ENCODE measurements at places on chromosomes 5 and 9.

- no peaks in the 10 kb centered on the region for H3K4me1 ChIP-seq
- no peak overlapping the region for H3K4me3 ChIP-seq
- no peaks in the 10 kb centered on the region for H3K27me3 ChIP-seq
- no peaks in the 10 kb centered on the region for H3K36me3 ChIP-seq
- no peak overlapping the region for H3K27ac ChIP-seq
Observed at GRCh38 chr9:3040761-3041160, 196.9 kb upstream of the PUM3 start.

DNA sequence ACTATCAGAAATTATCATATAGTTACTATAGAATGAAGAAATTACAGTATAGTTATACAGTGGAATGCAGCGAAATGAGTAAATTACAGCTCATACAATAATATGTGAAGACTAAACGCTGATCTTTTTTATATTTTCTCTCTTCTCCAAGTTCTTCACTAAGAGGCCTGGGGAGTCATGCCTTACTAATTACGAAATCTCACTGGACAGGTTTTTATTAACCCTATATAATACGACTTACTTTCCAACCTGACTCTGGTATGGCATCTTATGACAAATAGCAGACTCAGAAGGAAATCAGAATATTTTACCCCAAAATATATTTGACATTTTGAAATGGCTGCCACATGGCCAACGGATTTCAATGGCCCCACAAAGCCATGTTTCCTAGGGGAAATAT is 9.1 kb downstream of the CARNMT1 start:
- H3K27me3 ChIP-seq, result no peaks in the 10 kb centered on the region
- no peaks in the 10 kb centered on the region for H3K4me1 ChIP-seq
- DNase-seq, result no peak

DNA sequence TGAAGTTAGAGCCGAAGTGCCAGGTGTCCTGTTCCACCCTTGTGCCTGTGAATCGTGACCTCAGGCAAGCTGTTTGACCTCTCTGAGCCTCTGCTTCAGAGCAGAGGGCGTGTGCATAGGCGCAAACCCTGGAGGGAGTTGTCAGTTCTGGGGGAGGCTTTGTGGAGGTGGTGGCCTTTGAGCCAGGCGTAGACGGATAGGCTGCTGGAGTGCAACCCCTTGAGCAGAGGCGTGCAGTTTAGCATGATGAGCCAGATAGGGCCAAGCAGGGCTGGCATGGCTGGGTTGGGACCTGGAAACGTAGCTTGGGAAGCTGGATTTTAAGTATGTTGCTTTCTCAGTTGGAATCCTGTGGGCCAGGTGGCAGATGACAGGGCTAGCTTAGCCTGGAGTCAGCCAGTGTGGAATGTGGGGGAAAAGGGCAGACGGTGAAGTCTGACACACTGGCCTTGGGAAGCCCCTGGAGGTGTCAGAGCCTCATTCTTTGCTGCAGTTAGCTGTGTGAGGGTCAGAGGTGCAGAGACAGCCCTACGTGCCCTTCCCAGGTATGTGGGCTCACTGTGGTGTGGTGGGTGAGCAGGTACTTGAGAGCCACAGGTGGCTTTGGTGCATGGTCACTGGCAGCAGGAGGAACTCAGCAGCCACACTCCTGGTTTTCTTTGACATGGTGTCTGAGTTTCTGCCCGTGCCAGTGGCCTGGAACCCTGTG is 93.4 kb downstream of the DAB2IP start:
- no peaks in the 10 kb centered on the region for H3K36me3 ChIP-seq
- H3K4me1 ChIP-seq, result peaks cover 15% of the 10 kb centered on the region
- H3K4me3 ChIP-seq, result no peak overlapping the region
- no peaks in the 10 kb centered on the region for H3K27me3 ChIP-seq
- DNase-seq, result no peak

- no peak overlapping the region for H3K27ac ChIP-seq
- DNase-seq, result no peak
- no peaks in the 10 kb centered on the region for H3K27me3 ChIP-seq
- H3K36me3 ChIP-seq, result no peaks in the 10 kb centered on the region
- H3K4me1 ChIP-seq, result no peaks in the 10 kb centered on the region
- H3K4me3 ChIP-seq, result no peak overlapping the region
Observed at GRCh38 chr9:76552751-76553455, 93.9 kb downstream of the GCNT1 start.

DNA sequence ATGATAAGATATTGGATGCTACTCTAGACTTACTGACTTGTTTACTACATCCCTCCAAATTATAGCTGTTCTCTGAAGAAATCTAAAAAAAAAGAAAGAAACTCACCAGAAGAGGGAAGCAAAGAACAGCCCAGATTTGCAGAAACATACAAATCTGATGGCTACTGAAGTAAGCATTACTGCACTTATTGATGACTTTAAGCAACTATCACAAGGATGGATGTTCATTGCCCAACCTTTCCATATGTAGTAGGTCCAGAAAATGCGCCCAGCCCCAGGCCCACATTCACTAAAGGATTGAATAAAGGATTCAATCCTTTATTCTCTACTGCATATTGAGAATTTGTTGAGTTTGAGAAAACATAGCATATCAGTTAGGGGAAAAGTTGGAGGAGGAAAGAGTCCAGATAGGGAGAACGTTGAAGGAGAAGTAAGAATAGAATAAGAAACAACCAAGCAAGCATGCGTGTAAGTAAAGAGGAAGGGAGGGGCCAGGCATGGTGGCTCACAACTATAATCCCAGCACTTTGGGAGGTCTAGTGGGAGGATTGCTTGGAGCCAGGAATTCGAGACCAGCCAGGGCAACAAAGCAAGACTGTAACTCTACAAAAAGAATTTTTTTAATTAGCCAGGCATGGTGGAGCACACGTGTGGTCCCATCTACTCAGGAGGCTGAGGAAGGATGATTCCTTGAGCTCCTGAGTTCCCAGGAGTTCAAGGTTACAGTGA is 33.8 kb upstream of the DTWD2 start:
- no peak overlapping the region for H3K4me3 ChIP-seq
- no peak overlapping the region for H3K27ac ChIP-seq
- DNase-seq, result no peak
- H3K4me1 ChIP-seq, result no peaks in the 10 kb centered on the region

- no peaks in the 10 kb centered on the region for H3K4me1 ChIP-seq
- H3K27ac ChIP-seq, result no peak overlapping the region
- no peak for DNase-seq
- no peaks in the 10 kb centered on the region for H3K36me3 ChIP-seq
- no peaks in the 10 kb centered on the region for H3K27me3 ChIP-seq
Observed at GRCh38 chr5:91111473-91112238, 271.5 kb downstream of the ARRDC3 start.

DNA sequence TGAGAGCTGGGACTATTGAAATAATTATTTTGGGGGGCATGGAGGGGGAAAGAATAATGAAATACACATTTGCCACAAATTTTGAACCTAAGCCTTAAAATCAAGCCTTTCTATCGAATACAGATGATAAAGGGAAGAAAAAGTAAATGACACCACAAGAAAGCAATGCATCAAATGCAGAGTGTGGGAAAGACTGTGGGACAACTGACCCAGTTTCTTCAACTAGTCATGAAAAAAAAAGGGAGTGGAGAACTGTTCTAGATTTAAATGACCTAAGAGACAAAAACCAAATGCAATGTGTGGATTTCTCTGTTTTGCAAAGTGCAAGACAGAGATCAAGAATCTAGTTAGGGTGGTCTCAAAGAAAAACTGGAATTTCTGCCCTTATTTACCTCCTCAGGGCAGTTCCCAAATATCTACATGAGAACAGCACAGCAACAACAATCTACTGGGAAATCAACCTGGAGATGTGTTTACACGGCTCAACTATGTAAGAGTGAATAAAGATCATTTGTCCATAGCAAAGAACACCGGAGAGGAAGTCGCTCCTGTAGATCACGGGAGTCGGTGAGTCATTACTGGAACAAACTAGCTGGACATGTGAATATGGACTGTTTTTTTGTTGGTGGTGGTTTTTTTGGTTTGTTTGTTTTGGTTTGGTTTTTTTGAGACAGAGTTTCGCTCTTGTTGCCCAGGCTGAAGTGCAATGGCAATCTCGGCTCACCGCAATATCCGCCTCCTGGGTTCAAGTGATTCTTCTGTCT is 145.9 kb downstream of the DROSHA start:
- no peak for DNase-seq
- H3K27ac ChIP-seq, result no peak overlapping the region
- H3K27me3 ChIP-seq, result no peaks in the 10 kb centered on the region
- H3K36me3 ChIP-seq, result no peaks in the 10 kb centered on the region
- H3K4me1 ChIP-seq, result peaks cover 3% of the 10 kb centered on the region
- H3K4me3 ChIP-seq, result no peak overlapping the region

- H3K36me3 ChIP-seq, result peaks cover 6% of the 10 kb centered on the region
- H3K27me3 ChIP-seq, result no peaks in the 10 kb centered on the region
- H3K4me1 ChIP-seq, result no peaks in the 10 kb centered on the region
- DNase-seq, result no peak
- no peak overlapping the region for H3K27ac ChIP-seq
- H3K4me3 ChIP-seq, result no peak overlapping the region
Observed at GRCh38 chr5:109759306-109759705, 69.6 kb downstream of the MAN2A1 start.

DNA sequence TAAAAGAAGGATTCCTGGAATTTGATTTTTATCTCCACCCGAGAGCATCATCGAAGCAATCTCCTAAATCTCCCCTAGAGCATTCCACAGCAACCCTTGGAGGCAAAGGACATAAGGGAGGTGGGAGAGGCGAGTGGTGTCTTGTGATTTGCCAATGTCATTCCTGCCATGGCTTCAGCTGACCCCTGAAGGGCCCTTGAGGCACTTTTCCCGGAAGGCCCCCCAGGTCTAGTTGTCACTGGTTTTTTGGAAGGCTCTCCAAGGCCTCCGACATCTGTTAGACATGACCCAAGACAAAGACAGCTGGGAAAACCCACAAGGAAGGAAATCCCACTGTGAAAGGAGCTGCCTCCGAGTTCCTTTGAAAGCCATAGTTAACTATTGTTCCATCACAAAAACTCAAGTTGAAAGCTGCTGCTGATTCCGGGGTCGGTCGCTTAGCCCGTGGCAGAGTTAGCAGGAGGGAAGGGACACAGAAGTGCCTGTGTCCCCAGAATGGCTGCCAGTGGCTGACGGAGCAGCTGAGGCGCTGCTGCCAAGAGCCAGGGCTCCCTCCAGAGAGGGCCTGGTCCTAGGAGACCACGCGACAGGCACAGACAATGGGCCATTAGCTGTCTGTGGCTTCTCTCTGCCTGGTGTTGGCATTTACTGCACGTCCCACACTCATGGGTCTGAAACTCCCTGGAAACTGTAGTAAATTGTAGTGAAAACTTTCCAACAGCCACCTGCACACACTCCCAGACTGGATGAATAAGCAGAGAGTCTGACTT is 24.4 kb upstream of the TRIO start:
- no peak overlapping the region for H3K4me3 ChIP-seq
- DNase-seq, result no peak
- H3K4me1 ChIP-seq, result peaks cover 2% of the 10 kb centered on the region
- no peak overlapping the region for H3K27ac ChIP-seq
- H3K36me3 ChIP-seq, result no peaks in the 10 kb centered on the region

GRCh38 chr5:35230038-35230611 is at the start of gene PRLR:
Gene PRLR, minus strand, starts transcription at chr5:35230487. Its CDS starts 140,867 bp downstream, at chr5:35089620.
- H3K4me1 ChIP-seq, result no peaks in the 10 kb centered on the region
- H3K36me3 ChIP-seq, result no peaks in the 10 kb centered on the region
- H3K4me3 ChIP-seq, result peak within 1 kb of the TSS; percentile 38
- H3K27me3 ChIP-seq, result no peaks in the 10 kb centered on the region
- H3K27ac ChIP-seq, result no peak within 1 kb of the TSS

- no peak overlapping the region for H3K27ac ChIP-seq
- H3K36me3 ChIP-seq, result no peaks in the 10 kb centered on the region
Observed at GRCh38 chr5:83527221-83527620, 55.7 kb downstream of the VCAN start.

DNA sequence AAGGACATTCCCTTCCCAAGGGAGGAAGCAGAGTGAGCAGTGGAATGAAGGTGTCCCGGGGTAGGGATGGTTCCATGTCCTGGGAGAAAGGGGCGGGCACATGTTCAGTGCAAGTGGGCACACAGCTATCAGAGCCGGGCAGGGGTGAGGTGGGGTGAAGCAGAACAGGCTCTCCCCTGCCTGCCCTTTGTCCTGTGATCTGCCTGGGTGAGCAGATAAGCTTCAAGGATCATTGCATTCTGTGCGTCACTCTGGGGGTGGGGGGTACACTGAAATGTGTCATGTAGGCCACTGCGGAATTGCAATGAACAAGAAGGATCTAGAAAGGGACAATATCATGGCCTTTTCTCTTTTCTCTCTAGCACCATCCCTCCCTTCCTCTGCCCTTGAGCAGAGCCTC is 61.7 kb upstream of the SHB start:
- H3K4me1 ChIP-seq, result 0 out of 2 replicates have a peak, but pooled peaks cover 1% of the 10 kb centered on the region
- H3K27ac ChIP-seq, result no peak overlapping the region
- H3K27me3 ChIP-seq, result no peaks in the 10 kb centered on the region

DNA sequence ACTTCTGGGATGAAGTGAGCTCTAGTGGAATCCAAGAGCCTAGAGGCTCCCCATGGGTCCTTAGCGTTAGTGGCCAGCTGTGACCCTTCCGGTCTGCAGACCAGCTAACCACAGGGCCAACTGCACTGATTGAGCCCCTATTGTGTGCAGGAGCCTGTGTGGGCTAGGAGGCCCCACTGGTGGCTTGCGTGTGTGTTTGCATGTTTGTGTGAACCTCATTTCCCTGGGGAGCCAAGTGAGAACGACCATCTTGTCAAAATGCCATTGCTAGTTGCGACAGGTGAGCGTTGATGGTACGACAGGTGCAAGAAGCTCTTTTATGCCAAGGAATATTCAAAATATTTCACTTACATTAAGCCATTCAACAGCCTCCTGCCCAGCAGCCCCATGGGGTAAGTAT is 44.1 kb upstream of the ANKRD33B start:
- H3K27me3 ChIP-seq, result no peaks in the 10 kb centered on the region
- H3K36me3 ChIP-seq, result no peaks in the 10 kb centered on the region
- DNase-seq, result no peak
- H3K27ac ChIP-seq, result no peak overlapping the region
- no peak overlapping the region for H3K4me3 ChIP-seq
- no peaks in the 10 kb centered on the region for H3K4me1 ChIP-seq

GRCh38 chr9:116453785-116454184 is 233.3 kb upstream of the TRIM32 start:
- no peaks in the 10 kb centered on the region for H3K36me3 ChIP-seq
- no peaks in the 10 kb centered on the region for H3K27me3 ChIP-seq
- no peak for DNase-seq
- H3K4me1 ChIP-seq, result no peaks in the 10 kb centered on the region
- H3K4me3 ChIP-seq, result no peak overlapping the region
- H3K27ac ChIP-seq, result no peak overlapping the region

DNA sequence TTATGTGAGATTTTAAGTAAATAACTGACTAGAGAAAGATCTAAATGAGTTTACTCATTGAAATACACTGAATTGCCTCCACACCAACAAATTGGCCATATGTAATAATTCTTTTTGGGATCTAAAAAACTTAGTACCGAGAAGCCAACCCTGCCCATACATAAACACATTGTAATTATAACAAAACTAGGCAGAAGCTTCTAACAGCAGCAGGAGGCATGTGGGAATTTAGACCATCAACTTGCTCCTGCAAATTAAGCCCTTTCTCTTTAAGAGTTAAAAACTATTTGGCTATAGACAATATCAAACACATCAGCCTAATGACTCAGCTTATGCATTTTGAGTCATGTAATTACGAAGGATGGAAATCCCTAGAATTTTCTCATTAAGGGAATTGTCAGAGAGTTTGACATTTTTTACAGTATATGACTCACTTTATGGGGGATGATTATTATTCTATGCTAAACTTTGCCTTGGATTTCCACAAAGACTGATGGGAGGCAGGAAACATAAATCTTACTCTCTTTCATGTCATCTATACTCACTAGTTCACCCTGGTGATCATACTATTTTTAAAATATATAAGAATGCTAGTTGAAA is 1.0 kb downstream of the IL7R start:
- H3K27ac ChIP-seq, result no peak overlapping the region
- H3K4me3 ChIP-seq, result no peak overlapping the region
- no peaks in the 10 kb centered on the region for H3K4me1 ChIP-seq
- DNase-seq, result no peak
- H3K27me3 ChIP-seq, result no peaks in the 10 kb centered on the region

All from iPS DF 6.9 (cell line).